ENCODE measurements at places on chromosomes 16 and 17.

DNA sequence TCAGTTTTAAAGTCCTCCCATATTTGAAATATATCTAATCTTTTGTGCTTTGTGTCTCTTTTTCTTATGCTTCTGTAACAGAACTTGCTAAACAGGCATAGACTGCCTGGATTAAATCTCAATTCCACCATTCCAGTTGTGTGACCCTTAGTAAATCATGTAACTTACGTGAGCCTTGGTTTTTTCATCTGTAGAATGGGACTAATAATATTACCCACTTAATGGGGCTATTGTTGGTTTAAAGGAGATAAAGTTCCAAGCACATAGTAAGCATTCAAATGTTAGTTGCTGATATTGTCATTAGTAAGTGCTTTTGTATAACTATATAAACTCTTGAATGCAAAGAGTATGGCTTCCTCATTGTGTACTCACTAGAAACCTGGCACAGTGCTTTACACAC is 5.9 kb upstream of the VWA3A start:
- DNase-seq: no peak

- no peak for DNase-seq
Observed at GRCh38 chr17:37710344-37710886, 34.4 kb downstream of the HNF1B start.

DNA sequence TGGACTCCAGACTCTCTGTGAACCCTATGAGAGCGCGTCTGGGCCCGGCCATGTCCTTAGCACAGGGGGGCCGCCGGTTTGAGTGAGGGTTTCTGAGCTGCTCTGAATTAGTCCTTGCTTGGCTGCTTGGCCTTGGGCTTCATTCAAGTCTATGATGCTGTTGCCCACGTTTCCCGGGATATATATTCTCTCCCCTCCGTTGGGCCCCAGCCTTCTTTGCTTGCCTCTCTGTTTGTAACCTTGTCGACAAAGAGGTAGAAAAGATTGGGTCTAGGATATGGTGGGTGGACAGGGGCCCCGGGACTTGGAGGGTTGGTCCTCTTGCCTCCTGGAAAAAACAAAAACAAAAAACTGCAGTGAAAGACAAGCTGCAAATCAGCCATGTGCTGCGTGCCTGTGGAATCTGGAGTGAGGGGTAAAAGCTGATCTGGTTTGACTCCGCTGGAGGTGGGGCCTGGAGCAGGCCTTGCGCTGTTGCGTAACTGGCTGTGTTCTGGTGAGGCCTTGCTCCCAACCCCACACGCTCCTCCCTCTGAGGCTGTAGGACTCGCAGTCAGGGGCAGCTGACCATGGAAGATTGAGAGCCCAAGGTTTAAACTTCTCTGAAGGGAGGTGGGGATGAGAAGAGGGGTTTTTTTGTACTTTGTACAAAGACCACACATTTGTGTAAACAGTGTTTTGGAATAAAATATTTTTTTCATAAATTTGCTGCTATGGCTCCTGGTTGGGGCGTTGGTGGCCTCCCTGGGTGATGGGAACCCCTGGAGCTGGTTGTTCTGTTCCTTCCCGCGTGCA is 23.1 kb downstream of the STAT5A start:
- peak; percentile 53 for DNase-seq

GRCh38 chr16:86925067-86925791 is 346.9 kb downstream of the FOXL1 start:
- no peak for DNase-seq
